ENCODE measurements at places on chromosomes 3 and 15.

DNA sequence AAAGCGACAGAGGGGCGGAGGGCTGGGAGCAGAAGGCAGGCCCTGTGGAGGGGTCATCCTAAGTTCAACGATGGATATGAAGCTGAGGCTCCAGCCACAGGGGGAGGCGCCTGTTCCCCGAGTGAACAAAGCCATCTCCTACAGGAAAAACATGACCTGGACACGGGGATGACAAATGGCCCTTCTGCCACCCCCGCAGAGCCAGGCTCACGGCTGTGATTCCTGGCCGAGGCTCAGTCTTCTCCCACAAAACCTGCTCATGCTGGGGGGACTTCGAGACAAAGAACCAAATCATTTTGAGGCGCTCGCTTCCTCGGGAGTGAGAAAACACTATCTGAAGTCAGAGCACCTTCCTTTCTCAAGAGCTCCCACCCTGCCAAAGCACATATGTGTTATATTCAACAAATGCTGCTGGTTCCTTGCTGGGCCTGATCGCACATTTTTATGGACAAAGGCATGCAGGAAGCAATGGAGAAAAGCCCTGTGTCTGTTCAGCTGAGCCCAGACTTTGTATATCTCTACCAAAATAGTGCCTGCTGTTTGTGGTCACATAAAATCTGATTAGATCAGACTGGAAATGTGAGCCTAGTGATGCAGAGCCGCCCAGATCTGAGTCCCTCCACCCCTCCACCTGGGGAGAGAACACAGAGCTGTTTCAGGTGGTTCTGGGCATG, 5.6 kb downstream of the RBP1 start:
- no peak for DNase-seq

GRCh38 chr3:108728934-108729333, 28.3 kb downstream of the RETNLB start:
- DNase-seq, result no peak

DNA sequence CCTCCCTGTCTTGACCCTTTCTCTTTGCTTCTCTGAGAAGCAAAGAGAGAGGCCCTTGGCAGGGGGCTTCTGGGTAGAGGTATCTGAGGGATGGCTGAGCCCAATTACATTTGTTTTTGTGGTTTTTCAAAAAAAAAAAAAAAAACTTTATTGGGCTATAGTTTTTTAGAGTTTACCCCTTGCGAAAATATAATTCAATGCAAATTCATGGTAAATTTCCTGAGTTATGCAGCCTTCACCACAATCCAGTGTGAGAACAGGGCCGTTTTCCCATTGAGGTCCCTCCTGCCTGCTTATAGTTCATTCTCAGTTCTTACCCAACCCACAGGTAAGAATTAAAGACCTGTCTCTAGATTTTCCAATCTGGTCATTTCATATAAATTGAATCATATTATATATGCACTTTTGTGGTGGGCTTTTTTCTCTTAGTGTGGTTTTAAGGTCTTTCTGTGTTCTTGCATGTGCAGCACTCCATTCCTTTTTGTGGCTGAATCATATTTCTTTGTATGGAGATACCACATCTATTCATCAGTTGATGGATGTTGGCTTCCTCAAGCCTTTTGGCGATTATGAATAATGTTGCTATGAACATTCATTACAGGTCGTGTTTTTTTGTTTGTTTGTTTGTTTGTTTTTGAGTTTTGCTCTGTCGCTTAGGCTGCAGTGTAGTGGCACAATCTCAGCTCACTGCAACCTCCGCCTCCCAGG, 2.7 kb downstream of the MCM2 start:
- DNase-seq, result no peak

GRCh38 chr3:48929358-48930035, 10.9 kb downstream of the ARIH2 start:
- DNase-seq, result no peak

GRCh38 chr15:28125673-28126651, 26.8 kb upstream of the OCA2 start:
- DNase-seq, result peak; percentile 65

DNA sequence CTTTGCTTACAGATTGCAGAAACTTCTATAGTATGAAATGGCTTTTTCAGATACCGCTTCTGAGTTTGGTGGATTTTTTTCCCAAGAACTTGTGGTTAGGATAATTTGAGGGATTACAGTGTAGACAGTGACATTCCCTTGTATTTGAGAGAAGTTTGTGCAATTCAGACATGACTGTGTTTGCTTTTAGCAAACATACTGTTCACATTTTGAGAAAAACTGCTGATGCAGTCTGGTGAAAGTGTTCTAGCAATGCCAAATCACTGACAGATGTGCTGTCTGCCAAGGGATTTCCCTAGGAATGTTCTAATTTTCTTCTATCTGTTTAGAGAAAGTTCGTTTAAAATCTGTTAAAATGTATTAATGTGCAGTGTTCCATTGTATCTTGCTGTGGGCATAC, 652.6 kb downstream of the FHIT start:
- no peak for DNase-seq

GRCh38 chr15:82894971-82895520, 57.5 kb downstream of the HOMER2 start:
- no peak for DNase-seq

DNA sequence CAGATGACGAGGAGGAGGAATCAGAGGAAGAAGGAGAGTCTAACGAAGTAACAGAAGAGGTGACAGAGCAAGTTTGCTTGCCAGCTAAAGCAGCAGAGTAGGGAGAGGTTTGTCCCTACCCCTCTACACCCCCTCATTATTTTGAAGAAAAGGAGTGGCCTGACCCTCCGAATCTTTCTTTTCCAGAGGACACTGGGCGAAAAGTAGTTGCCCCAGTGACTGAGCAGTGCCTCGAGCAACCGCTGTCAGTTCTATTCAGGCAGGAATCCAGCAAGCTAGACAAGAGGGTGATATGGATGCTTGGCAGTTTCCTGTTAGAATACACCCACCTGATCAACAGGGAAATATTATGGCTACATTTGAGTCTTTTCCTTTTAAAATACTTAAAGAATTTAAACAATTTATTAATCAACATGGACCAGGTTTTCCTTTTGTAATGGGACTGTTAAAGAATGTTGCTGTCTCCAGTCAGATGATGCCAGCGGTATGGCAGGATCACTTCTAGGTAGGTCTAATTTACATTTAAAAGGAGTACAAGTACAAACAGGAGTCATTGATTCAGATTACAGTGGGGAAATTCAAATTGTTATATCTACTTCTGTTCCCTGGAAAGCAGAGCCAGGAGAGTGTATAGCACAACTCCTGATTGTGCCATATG, 31.9 kb upstream of the ACVR2B start:
- no peak for DNase-seq
